Amniotic stem cell (primary cell): ENCODE measurements at places on chromosomes 2 and 18.

DNA sequence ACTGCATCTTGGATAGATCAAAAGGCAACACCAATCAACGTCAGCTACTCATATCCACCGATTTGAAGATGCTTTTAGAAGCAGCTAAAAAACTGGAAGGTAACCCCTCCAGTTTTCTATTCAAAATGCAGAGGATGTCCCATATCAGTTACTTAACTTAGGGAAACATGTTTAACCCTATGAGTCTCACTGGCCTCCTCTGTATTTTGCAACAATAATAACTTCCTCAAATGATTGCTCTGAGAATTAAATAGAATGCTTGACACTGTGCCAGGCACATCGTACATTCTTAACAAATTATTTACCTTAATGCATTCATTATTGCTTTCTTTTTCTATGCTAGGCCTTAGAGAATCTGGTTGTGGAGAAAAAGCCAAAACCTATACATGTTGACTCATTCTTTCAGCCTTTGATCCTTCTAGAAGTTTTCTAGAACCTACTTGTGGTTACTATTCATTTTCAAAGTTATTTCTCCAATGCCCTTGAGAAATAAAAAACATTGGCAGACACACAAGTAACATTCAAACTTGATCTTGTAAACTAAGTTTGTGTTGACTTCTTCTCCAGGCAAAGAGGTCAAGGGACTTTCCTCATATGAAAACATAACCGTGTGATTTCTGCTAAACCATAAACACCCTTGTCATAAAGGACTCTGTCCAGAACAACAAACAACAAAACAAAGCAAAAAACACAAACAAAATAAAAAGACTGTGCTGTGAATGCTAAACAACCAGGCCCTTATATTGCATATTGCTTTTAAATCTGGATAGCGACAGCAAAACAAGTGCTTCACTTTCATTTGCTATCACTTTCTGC, 4.6 kb downstream of the DOCK10 start:
- DNase-seq, result no peak

- no peak for DNase-seq
Measured at GRCh38 chr2:208006337-208006736, 19.0 kb downstream of the PLEKHM3 start.

GRCh38 chr2:102778260-102778659, 16.4 kb downstream of the TMEM182 start:
- no peak for DNase-seq

DNA sequence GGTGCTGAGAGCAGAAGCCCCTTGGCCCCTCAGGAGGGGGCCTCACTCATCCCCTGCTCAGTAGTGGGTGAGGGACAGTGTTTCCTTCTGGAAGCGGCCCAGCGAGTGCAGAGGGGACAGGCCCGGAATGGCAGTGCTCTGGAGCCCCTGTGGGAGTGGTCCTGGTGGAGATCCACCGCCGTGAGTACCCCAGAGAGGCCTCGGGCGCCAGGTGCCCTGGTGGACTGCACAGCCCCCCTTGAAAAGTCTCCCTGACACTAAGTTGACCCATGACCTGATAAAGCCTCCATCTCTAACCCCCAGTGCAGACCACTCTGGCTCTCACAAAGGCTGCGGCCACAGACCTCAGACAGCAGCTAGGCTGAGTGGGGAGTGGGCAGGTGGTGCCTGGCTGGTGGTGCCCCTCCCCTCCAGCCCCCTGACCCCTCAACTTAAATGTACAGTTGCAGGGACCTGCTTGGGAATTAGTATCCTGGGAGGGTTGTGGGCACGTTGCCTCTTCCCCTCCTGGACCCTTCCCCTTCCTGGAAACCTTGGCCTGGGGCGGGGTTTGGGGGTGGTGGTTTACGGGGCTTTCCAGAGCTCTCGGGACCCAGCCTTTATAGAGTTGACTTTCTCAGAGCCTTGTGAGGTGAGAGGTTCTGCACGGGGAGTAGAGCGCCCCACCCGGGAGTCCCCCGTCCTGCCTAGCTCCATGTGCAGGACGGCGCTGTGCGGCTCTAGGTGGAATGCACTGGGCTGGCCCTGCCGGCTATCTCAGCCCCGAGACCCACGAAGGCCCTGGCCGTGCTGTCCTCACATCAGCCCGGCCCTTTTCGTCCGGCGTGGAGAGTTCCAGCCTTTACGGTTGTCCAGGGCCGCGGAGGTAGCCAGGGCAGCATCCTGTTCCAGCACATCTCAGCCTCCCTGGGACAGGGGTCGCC, 62.7 kb downstream of the RTP5 start:
- no peak for DNase-seq

- no peak for DNase-seq
Measured at GRCh38 chr18:70082430-70082829, 123.1 kb downstream of the RTTN start.

DNA sequence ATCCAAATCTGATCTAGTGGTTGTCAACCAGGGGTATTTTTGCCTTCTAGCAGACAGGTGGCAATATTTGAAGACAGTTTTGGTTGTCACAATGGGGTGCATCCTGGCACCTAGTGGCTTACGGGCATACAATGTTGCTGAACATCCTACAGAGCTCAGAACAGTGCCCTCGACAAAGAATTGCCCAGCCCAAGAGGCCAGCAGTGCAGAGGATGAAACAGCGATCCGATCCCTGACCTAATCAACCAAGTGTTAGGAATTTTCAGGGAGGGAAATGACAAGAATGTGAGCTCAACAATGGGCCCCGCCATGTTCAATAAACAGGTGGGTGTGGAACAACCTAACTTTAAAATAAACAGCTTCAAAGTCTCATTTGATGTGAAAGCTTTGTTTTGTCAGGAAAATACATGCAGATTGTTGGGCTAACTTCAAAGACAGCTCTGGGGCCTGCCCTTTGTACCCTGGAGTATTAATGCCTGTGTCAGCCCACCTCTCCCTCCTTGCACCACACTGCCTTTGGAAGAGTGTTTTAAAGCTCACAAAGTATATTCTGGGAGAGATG, 22.5 kb upstream of the SCYGR5 start:
- no peak for DNase-seq

DNA sequence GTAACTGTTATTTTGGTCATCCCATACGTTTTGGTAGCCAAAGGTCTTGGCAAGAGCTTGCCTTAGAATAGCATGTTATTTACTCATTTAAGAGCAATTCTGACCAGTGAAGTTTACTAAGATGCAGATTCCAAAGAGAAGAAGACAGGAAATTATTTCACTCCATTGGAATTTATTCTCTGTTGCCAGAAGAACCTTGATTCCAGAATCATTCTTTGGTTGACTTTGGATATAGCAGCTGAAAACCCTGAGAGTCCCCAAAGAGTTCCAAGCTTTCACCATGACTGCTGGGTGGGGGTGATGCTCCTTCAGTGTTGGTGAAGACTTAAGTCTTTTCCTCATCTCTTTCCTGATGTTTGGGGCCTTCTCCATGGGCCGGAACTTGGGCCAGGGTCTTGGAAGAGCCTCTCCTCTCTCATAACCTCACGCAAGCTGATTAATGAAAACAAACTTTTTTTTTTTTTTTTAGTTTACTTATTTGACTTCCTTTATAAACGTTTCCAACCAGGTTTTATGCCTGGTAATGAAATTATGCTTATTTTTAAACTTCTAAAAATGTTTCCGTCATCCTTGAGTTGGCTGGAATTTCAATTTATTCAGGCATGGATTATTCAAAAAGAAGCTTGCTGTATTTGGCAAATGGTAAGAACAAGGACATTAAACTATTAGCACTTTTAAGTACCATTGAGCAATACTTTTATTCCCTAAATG, 192.0 kb downstream of the MTX2 start:
- DNase-seq, result no peak

GRCh38 chr2:42810121-42810970, 18.0 kb upstream of the HAAO start:
- DNase-seq, result peak; percentile 90

GRCh38 chr18:28766027-28766426, 589.1 kb upstream of the CDH2 start:
- DNase-seq, result no peak

- no peak for DNase-seq
Measured at GRCh38 chr2:132583666-132584360, 86.2 kb downstream of the LYPD1 start.

- peak; percentile 19 for DNase-seq
Measured at GRCh38 chr18:62118328-62118727, 68.5 kb downstream of the PIGN start.

DNA sequence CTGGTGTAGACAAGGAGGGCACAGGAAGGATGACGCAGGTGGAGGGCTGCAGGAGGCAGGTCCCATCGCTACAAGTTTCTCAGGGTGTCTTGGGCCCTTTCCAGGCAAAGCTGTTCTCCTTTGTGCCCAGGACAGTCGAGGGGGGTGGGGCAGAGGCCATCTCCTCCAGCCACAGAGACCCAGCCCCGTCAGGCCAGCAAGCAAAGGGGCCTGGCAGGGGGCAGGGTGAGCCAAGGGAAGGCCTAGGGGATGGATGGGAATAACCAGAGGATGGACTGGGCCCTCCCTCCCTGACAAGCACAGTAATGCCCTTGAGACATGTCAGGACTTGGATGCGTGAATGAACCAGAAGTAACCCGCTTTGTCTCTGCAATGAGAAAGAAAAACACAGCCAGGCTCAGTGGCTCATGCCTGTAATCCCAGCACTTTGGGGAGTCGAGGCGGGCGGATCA, 6.3 kb downstream of the TCF23 start:
- no peak for DNase-seq

GRCh38 chr2:33130544-33130943, 183.8 kb downstream of the LTBP1 start:
- DNase-seq, result no peak

DNA sequence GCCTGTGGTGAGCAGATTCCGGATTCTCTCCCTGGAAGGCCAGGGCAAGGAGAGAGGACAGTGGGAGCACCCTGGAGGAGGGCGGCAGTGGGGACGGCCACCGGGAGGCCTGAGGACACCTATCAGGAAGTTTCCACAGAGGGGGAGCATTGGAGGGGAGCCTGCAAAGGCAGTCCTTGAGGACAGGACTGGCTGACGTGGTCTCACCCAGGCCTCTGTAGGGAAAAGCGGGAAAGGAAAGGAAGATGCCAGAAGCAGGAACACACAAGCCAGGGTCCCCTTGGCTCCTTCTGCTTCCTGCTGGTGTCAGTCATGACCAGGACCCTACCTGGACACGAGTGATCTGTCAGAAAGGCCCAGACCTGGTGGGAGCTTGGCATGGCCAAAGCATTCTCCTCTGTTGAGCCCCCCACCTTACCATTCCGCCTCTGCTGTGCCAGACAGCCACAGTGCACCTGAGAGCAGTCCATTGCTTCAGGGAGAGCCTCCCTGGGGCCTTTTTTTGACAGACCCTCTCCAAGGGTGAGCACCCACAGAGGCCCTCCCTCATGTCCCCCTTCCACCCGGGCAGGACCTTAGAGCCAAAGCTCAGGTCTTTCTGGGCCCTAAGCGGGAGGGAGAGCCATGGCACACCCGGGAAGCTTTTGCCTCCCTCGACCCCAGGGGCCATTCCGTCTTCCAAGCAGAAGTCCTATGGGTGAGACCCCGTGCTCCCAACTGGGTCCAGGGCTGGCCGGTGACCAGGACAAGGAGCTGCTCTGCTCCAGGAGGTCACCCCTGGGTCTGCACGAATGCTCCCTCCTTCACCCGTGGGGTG, 333.1 kb downstream of the DYSF start:
- no peak for DNase-seq

DNA sequence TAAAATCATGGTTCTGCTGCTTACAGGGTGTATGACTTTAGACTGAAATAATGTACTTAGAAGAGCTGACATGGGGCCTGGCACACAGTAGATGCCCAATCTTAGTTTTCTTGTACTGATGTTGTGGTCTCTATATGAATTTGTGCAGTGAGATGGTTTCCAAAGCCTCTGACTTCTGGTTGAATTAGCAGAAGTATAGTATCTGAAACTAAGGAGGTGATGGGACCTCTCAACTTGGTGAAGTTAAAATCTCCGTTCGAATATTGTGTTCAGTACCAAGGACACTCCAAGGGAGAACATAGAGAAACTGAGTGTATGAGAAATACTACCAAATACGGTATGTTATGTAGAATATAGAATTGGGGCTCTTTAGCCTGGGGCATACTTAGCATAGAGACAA, 120.9 kb downstream of the ANTXR1 start:
- no peak for DNase-seq

- DNase-seq, result no peak
Measured at GRCh38 chr2:190540048-190540447, 5.5 kb upstream of the NEMP2 start.

DNA sequence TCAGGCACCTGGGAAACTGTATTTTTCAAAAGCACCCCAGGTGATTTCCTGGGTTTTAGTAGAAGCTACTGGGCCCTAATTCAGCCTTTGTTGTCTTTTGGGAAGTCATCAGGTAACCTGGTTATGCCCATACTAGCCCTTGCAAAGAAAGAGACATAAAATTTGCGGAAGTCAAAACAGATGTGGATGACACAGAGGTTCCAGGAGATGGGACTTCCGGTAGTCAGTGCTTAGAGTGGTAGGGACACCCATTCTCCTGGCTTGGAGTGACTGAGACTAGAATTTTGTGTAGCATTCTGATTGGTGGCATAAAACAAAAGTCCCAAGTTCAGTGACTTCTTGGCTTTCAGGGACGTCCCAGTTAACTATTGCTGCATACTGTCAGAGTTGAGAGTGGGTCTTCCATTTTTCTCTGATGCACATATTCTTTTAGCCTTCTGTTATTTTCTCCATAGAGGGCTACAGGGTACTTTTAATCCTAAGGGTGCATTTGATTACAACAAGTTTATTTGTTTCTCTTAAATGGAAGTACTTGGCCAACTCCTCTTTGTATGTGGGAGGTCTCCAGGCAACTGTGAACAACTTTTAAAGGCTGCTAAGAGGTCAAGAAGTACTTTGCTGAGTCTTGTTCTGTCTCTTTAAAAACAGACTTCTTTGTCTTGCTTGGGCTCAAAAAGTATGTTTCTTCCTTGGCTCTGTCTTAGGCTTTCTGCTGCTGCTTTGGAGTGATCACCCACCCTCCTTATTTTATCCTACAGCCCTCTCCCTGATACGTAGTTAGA, 8.8 kb downstream of the NAB1 start:
- no peak for DNase-seq

DNA sequence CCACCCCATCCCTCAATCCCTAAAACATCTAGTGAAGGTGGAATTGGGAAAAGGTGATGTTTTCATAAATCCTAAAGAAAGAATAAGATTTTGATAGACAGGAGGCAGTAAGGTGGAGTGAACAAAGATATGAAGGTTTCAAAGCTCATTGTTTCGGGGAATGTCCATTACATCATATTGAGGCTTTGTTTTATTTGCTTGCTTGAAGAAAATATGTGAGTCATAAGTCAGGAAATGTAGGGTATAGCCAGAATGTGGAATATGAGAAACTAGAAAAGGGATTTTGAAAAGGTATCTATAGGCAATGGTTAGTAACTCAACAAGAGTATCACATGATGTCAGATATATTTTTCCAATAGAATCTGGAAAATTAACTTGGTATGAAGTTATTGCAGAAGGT, 1178.5 kb upstream of the ACVR2A start:
- no peak for DNase-seq

- no peak for DNase-seq
Measured at GRCh38 chr2:7379799-7380198, 462.6 kb downstream of the RNF144A start.
